ENCODE measurements at places on chromosomes 12 and 14.

GRCh38 chr12:64347630-64348029, 42.9 kb downstream of the C12orf56 start:
- no peak for DNase-seq

GRCh38 chr14:72291908-72292688, 359.9 kb downstream of the RGS6 start:
- no peak for DNase-seq

DNA sequence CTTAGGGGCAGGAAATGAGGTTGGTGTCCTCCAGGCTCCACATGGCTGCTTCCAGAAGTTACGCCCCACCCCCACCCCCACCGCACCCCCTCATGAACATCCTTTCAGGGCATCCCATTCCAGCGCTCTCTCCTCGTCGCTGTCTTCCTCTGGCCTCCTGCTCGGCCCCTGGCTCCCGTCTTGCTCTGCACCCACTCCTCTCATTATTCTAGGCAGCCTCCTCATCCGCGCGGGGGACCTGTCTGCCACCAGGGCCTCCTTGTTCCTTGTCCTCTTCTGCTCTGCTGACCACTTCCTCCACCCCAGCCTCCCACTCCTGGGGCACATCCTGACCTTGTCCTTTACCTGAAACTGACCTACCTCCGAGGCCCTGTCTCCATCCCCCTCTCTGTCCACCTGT, 29.8 kb upstream of the PLEKHG6 start:
- no peak for DNase-seq

DNA sequence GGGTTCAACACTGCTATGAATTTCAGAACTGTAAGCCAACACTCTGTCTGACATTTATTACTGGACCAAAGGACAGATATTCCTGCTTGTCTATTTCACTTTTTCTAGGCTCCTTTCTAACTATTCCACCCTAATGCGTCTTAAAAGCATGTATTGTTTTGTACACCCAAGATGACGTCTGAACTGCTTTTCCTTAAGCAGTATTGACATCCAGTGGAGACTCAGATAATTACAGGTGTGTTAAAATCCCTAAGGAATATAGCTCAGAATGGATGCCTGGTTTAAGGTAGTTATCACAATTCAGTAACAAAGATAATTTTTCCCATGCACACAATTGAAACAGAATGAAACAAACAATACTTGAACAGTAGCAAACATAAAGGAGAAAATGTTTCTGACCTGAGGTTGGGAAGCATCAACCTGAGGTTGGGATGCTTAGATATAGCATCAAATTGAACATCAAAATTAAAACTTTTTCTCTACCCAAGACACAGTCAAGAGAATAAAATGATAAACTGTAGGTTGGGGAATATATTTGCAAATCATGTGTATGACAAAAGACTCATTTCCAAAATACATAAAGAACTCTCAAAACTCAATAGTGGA, 93.7 kb upstream of the PTPRR start:
- no peak for DNase-seq

DNA sequence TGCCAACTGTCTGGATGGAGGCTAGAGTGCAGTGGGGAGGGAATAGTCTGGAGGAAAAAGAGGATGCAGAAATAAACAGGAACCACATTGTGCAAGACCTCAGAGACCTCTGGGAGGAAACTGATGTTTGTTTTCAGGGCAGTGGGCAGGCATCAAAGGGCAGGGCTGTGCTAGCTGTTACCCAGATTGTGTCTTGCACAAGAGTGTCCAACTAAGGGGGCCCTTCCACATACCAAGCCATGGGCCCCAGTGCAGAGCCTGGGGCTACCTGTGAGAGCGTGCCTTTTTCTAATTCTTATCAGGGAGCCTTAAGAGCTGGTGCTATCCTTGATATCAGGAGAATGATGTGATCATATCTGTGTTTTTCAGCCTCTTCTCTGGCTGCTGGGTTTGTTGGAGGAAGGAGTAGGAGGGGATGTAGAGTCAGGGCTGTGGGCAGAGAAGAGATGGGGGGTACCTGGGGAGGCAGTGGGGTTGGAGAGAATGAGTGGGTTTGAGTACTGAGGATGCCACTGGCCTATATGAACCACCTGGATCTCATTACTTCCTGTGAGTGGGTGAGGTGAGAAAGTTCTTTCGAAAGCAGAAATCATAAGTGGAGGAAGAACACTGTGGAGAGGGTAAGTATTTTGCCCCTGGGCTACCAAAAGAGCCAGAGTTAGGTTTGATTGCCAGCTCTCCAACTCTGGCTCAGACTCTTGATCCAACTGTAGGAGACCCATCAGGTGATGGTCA, 259.2 kb upstream of the CRY1 start:
- DNase-seq: no peak

- no peak for DNase-seq
Measured at GRCh38 chr14:103562179-103562428, 353 bp downstream of the BAG5 start.

GRCh38 chr12:132834181-132834711, 5.6 kb upstream of the GOLGA3 start:
- no peak for DNase-seq

Data from breast epithelium (tissue), 4 donors.